ENCODE measurements at places on chromosomes 7 and 10.
A peak's percentile ranks its signal among the peaks of the same experiment; 100 is the strongest.

DNA sequence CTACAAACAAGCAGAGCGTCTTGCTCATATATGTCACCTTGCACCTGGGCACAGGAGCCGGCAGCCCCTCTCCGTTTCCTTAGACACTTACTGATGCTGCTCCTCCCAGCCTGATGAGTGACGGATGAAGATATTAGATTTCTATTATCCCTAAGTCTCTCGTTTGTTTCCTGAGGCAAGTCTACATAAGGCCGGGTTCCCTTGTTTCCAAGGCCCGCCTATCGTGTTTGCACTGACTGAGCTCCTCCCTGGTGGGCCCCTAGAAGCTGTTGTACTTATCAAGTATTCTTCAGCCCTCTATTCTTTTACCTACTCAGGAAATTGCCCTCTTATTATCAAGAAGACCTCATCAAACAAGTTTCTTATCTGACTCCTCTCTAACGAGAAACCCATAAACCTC, 18.5 kb downstream of the SH3PXD2A start:
- DNase-seq: no peak

GRCh38 chr7:157668221-157668883, 331.5 kb downstream of the DNAJB6 start:
- no peak for DNase-seq

- no peak for DNase-seq
Measured at GRCh38 chr10:101841826-101842225, 1.8 kb downstream of the KCNIP2 start.

GRCh38 chr7:25949736-25950487, 202.1 kb upstream of the NFE2L3 start:
- no peak for DNase-seq

DNA sequence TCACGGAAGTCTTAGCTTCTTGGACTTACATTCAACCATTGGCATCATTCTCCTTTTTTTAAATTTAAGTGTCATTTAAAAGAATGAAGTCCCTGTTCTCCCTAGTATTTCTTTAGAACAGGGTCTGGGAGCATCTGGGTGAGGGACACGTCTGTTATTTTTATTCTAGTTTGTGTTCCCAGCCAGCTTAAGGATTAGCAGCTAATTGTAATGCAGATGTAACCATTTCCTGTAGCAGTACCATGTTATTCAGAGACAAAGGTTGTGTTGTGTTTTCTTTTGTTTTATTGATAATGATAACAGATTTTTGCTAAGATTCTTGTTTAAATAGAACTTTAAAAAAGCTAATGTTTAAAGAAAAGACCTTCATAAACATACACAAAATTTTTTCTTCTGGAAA, 34.3 kb downstream of the BMS1 start:
- DNase-seq: no peak

- no peak for DNase-seq
Measured at GRCh38 chr10:124612611-124613498, 131.3 kb downstream of the FAM53B start.

GRCh38 chr10:97831259-97831658, 18.4 kb upstream of the GOLGA7B start:
- DNase-seq: no peak

DNA sequence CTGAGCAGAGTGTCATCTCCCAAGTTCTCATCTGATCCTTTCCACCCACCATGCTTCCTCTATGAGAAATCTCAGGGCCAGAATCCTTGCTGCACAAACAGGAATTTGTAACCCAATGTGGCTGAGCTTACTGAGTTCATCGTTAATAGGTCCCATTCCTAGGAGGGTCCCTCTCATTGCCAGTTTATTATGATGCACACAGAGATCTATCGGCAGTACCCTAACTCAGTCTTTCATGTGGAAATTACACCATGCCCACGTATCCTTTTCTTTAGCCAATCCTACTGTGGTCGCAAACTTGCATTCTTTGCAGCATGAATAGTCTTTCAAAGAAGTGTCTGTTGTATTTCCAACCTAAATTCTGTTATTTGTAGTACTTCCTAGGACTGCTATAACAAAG, 12.1 kb downstream of the TMEM236 start:
- no peak for DNase-seq

DNA sequence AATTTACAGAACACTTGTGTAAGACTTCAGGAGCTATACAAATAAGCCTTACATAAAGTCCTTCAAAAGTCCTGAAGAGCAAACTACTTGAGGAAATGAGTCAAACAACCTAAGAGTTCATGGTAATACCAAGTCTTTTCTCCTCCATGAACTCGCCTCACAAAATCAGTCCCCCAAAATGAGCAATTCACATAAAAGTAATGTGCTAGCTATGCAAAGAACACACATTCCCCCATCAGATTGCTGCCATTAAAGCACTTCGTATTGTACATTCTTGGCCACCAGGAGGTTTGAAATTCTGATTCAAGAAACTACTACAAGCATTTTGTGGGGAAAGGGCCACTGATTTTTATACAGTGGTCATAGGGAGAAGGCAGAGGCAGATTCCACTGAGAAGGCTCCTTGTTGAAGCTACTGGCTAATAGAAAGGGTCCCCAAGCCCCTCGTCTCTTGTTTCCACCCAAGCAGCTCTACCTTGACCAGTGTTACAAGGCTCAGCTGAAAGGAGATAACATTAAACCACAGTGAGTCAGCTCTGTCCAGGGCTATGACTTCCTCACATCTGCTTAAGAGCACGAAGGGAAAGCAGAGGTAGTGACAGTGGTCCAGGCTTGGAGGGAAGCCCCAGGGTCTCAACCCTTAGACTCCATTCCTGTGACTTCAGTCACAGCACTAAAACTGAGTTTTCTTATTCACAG, 115.2 kb upstream of the CDK1 start:
- DNase-seq: no peak

DNA sequence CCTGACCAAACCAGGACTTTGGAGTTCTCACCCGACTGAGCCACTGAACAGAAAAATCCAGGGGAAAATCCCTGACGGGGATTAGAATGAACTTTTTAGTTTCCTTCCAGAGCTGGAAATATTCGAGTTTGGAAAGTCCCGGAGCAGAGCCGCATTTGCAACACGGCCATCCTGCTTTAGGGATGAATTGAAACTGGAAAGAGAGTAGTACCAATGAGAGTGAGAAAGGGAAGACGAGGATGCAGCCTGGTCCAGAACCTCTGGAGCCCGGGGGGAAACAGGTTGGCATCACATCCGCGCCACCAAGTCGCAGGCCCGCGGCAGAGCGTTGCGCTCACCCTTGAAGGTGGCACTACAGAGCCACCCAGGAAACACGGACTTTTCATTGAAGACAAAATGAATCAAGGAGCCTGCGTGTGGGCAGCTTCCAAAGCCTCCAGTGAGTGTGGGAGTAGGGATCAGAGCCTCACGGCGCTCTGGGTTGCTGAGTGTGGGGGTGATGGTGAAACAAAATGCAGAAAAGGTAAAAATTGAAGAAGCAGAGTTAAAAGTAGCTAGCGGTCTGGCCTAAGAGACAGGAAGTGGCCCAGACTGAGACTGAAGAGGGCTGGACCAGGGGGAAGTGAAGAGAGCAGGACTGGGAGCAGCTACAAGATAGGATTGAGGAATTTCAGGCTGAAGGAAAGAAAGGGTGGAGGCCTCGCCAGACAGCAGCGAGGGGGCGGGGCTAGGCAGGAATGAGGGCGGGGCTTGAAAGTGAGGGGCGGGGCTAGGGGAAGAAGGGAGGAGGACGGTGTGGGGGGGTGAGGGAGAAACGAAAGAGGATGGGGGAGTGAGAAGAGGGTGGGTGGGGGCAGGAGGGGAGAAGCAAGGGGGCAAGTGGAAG, 1.8 kb downstream of the SMURF1 start:
- DNase-seq: peak; percentile 44

DNA sequence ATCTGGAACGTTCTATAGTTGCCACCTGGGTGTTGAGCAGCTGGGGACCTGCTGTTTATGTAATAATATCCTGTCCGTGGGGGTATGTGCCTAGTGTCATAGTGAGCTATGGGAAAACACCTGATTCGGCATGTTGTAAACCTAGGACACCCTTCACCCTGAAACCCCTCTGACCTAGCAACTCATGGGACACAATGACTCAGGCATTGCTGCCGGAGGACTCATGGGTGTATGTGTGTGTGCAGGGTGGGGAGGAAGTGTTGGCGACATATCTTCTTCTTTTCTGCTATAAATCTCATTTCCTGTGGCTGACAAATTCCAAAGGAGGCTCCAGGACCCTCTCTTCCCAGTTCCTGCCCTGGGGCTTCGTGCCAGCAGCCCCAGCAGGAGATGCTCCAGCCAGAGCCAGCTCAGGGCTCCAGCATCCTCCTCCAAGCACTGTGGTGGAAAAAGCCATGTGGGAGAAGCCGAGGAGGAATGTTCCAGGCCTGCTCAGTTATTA, 77.0 kb upstream of the PODXL start:
- no peak for DNase-seq

- no peak for DNase-seq
Measured at GRCh38 chr10:133252223-133252552, 14.5 kb downstream of the VENTX start.

- no peak for DNase-seq
Measured at GRCh38 chr7:72140566-72140965, 271.6 kb downstream of the CALN1 start.

- no peak for DNase-seq
Measured at GRCh38 chr7:22319424-22320403, 37.2 kb downstream of the RAPGEF5 start.

- no peak for DNase-seq
Measured at GRCh38 chr7:51175992-51176388, 140.6 kb downstream of the COBL start.

DNA sequence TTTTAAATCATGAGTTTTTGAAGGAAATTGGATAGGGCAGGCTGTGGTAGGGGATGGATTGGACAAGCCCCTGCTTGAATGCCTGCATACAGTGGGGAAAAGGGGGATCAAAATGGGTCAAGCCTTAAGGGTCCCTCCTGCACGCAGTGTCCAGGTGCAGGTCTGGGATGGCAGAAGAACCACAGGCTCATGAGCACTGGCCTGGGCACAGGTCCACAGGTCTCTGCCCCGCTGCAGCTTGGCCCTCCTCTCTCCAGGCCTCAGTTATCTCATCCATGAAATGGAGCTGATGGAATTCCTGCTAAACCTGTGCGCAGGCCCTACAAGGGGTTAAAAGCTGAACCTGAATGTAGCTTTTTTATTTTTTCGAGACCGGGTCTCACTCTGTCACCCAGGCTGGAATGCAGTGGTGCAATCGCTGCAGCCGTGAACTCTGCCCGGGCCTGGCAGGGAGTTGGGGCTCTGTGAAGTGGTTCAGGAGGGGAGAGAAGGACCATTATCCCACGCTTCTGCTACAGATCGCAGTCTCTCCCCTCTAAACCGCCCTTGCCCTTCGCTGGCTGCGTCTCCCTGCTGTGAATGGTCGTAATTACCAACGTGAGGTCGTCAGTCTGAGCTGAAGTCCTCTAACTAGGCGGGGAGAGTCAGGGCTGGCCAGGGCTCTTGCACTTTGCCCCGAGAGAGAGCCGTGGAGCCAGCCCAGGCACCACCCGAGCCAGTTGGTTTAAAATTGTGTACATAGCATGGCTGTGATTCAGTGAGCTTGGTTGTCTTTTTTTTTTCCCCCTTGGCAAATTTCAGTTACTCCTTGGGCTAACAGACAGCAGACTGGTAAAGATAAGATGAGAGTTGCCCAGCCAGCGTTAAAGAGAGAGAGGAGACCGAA, 77.5 kb upstream of the GTF2I start:
- no peak for DNase-seq

GRCh38 chr10:42556931-42557330, 81.4 kb downstream of the ZNF33B start:
- DNase-seq: no peak

DNA sequence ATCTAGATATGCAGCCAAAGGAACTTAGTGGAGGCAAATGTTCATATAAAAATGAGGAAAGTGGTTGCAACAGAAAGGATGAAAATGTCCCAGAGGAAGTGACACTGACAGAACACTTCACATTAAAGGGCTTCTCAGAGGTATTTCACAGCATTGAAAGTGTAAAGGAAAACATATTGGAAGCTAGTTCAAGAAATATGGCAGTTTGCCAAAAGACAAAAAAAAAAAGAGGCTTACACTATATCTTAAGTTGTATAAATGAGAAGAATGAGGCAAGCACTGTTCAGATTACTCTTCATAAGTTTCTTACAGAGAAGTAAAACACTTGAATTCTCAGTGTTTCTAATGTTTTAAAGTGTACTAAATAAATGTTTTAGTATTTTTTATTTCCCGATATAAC, 20.1 kb downstream of the RUNDC3B start:
- DNase-seq: no peak

GRCh38 chr7:133723044-133723443, 404.1 kb upstream of the LRGUK start:
- DNase-seq: no peak

- no peak for DNase-seq
Measured at GRCh38 chr7:140593672-140593982, 47.0 kb downstream of the DENND2A start.

GRCh38 chr10:30014511-30014910, 44.9 kb downstream of the JCAD start:
- no peak for DNase-seq

DNA sequence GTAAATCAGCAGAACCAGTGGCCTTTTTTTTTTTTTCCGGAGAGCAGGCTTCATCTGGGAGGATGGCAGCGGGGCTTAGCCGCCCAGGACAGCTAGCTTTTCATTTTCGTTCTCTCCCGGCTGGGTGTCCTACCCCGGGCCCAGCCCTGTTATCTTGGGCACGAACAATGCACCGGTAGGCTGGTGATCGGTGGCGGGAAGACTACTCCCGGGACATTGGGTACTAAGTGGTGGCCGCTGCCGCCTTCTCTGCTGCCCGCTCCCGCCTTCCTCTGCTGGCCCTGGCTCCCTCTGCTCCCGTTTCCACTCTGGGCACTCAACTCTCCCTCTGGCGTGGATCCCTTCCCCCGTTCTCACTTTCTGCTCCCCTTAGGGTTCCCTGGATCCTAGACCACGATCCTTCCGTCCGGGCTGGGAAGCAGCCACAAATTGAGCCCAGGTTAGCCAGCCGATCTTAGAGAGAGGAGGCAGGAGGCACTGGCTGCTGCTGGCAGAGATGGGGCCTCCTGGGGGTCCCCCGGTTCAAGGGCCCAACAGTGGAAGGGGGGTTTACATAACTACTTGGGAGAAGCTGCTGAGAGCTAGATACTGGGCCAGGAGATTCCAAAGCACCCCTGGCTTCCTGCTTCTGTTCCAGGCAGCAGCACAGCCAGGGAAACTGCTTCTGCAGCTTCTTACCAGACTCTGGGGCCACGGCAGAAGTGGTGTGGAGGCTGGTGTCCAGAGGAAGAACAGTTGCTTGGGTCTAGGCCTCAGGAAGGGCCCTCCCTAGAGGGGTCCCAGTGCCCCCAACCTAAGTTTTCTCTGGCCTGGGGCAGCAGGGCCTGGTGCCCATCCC, 1.8 kb downstream of the TLX1 start:
- DNase-seq: no peak
